T-helper 2 cell treated with Interferon-gamma antibody and Interleukin-4, amounts not matched to agents 100 ng/mL and 5 ng/mL, for 36 hours (primary cell): ENCODE measurements at places on chromosomes 6 and 20. TPM values are rescaled to one million over a fixed set of nuclear protein-coding genes. Genes with fewer than 3 reads are reported as not detected.

RAET1G gene
- total RNA-seq = not detected in 2 replicates

CTAGE9 gene
- not detected in 2 replicates for total RNA-seq

SRC gene
- total RNA-seq = 1.7 and 2.9 TPM in 2 replicates

LST1 gene
- 29.8 and 33.1 TPM in 2 replicates for total RNA-seq

SLC22A3 gene
- not detected in 2 replicates for total RNA-seq

DEFB125 gene
- total RNA-seq = not detected in 2 replicates
